Activated T-helper 1 cell treated with anti-CD3 and anti-CD28 coated beads, Interleukin-12 subunit alpha, Interleukin-12 subunit beta, Interleukin-2, Interleukin-4 antibody, amounts not matched to agents 30 ng/mL and 10 ng/mL and 1 ng/mL, durations not matched to agents 14 hours and 24 hours and 36 hours (primary cell): ENCODE measurements at places on chromosomes 1 and 21.

GRCh38 chr1:200305806-200306205, 104.0 kb downstream of the ZNF281 start:
- no peak for DNase-seq

GRCh38 chr1:48681476-48682305, 95.0 kb downstream of the BEND5 start:
- DNase-seq, result no peak

GRCh38 chr21:34609244-34609932, 5.5 kb downstream of the RCAN1 start:
- no peak for DNase-seq

DNA sequence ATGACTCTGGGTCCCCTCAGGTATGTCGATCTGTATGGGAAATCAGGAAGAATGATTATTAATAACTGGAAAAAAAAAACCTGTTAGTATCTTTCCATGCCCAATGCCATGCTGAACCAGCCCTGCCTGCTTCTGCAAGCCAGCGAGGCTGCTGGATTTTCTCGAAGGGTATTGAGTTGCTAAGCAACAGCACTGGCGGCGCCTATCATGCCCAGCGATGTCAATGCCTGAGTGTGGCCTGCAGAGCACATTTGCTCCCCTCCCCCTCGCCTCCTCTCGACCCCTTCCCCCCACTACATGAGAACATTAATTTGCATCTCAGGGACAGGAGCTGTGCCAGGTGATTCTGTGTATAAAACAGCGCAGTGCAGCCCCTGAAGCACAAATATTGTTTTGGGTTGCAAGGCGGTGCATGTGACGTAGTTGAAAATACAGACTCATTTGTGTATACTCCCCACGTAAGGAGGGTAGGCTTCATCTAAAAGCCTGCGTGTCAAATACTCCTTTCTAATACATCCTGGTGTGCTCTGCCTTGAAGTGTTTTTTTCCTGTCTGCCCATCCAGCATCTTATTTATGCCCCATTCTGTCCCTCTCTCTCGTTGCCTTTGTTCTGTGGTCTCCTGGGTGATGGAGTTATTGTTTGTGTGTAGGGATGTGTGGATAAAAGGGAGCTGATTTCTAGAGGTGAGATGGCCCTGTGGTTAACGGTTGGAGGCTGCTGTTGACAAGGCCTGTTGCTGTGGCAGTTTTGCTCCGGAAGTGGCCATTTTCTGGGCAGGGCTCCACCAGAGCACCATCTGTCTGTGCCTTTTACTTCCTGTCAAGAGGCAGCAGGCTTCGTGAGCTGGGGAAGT, 32.7 kb upstream of the ATP5PO start:
- peak; percentile 87 for DNase-seq

- no peak for DNase-seq
These were observed 16.0 kb upstream of the CHIA start for GRCh38 chr1:111274653-111275052.

- no peak for DNase-seq
These were observed 24.0 kb upstream of the ADARB1 start for GRCh38 chr21:45050345-45050796.

DNA sequence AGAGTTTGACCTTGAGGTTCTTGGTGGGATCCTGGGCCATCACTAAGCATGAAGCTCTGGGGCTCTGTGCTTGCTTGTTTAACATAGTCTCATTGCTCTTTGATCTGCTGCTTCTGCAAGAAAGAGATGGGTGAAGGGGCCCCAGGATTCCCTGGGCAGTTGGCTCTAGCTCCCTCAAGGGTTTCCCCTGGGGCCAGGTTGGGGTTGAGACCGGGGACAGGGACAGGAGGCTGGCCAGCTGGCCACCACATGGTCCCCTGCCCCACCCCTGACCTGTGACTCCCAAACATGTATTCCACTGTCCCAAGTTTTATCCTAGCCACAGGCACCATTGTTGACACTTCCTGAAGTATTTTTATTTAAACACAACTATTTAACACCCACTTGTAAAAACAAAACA, 69.5 kb downstream of the FHAD1 start:
- no peak for DNase-seq

- DNase-seq, result no peak
These were observed 9.4 kb downstream of the ADAMTS1 start for GRCh38 chr21:26835714-26836265.

- DNase-seq, result no peak
These were observed 44.6 kb downstream of the HMGB4 start for GRCh38 chr1:33908324-33908956.

- DNase-seq, result no peak
These were observed 23.0 kb downstream of the ACTA1 start for GRCh38 chr1:229410692-229411433.

GRCh38 chr1:240691909-240692705, 80.2 kb upstream of the GREM2 start:
- DNase-seq, result no peak

DNA sequence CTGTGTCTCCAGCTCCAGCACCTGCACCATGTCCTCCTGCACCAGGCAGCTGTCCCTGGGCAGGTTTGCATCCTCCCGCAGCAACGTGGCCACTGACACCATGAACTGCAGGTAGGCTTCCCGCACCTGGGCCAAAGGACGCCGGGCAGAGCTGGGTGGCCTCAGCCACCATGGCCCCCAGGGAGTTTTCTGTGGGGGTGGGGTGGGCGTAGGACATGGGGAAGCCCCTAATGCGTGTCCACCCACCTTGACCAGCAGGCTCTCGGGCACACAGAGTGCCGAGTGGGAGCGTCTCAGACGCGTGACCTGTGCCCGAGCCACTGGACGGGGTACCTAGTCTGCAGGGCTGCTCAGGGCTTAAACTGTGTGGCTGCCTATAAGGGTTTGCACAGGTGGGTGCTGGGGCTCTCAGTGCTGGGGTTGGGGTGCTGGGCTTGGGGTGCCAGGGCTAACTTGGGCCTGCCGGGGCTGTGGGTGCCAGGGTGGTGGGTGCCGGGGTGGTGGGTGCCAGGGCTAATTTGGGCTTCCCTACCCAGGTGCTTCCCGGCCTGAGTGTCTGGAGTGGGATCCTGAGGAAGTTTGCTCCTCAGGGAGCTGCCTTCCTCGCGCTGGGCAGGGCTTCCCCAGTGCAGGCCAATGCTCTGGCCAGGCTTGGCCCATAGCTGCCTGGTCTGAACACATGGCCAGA, 17.7 kb downstream of the PRXL2B start:
- DNase-seq, result no peak

DNA sequence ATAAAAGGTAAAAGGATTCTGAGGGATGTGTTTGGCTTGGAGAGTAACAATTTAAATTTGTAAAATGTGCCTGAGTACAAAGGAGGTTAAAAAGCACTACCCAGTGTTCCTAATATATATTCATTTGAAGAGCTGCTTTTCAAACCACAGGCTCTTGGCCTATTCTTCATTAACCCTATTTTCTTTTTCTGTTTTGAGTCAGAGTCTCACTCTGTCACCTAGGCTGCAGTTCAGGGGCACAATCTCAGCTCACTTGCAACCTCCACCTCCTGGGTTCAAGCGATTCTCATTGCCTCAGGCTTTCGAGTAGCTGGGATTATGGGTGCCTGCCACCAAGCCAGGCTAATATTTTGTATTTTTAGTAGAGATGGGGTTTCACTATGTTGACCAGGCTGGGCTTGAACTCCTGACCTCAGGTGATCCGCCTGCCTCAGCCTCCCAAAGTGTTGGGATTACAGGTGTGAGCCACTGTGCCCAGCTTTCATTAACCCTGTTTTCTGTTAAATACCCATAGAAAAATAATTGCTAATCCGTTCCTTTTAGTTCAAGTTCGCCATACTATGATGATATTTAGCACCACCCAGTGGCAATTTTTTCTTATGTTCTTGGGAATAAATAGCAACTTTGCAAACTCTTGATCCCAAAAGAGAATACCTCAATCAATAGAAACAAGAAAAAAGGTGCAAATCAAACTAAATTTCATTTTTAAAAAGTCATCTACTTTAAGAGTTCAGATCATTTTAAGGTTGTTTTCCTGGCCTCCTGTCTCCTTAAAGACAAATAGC, 30.5 kb downstream of the ZBTB8OS start:
- no peak for DNase-seq

DNA sequence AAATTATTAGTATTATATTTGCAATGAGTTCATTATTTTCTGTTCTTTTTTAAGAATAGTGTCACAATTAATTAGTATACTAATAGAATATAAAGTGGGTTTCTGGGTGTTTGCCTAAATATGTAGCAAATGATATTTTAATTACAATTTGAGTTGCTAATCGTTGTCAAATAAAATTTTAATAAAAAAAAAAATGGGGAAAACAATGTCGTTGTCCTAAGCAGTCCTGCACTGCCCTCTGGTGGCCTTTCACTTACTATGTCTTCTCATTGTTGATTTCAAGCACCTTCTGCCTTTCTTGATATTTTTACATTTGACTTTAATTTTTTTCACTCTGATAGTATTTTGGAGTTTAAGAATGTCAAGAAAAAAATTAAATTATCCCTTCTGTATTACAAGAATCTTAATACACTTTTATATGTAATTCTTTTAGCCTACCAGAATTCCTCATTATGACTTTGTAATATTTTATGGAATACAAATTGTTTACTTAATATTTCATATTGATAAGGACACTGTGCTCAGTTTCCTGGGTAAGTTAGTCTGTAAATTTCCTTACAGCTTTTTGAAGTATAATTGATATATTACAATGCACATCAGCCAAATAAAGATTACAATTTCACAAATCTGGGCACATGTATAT, 104.5 kb upstream of the FMN2 start:
- DNase-seq, result no peak

- no peak for DNase-seq
These were observed 2.0 kb upstream of the LMNA start for GRCh38 chr1:156112276-156113137.

DNA sequence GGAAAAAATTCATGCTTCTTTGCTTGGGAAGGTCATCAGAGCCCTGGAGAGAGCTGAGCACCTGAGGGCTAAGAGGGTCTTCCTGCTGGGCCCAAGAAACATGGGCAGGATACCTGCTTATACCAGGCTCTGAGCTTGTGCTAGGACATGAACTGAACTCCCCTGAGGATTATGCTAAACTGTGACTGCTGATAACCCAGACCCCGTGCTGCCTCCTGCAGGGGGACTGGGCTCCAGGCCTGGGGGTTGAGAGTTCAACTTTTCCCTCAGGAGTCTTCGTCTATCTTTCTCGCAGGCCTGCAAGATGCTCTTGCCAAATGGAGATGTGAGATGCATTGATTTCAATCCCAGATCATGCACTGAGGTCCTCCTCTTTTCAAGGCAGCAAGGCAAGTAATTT, 368.5 kb downstream of the HHAT start:
- DNase-seq, result no peak
